ENCODE measurements at places on chromosomes 16 and 17.

DNA sequence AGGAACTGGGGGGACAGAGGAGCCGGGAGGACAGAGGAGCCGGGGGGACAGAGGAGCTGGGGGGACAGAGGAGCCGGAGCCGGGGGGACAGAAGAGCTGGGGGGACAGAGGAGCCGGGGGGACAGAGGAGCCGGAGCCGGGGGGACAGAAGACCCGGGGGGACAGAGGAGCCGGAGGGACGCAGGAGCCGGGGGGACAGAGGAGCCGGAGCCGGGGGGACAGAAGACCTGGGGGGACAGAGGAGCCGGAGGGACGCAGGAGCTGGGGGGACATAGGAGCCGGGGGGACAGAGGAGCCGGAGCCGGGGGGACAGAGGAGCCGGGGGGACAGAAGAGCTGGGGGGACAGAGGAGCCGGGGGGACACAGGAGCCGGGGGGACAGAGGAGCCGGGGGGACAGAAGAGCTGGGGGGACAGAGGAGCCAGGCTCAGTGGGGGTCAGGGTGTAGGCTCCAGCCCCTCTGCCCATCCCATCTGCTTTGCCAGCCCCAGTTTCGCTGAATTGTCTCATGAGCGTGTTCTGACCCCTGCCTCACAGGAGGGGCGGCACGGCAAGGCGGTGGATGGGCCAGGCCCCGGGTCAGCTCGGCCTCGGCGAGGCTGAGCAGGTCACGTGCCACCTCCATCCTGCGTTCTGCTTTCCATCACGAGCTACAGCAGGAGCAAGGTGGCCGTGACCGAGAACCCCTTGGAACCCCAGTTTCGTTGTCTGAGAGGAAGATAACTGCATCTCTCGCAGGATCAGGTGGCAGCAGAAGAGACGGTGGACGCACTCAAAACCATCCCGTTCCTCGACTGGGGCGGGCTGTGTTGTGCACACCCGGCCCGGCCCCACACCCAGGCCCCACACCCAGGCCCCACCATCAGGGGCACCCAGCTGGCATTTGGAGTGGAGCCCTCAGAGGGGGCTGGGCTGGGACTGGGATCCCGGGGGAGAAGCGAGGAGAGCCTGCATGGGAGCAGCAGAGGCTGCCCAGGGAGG is 26.1 kb upstream of the CBFA2T3 start:
- DNase-seq, result no peak

DNA sequence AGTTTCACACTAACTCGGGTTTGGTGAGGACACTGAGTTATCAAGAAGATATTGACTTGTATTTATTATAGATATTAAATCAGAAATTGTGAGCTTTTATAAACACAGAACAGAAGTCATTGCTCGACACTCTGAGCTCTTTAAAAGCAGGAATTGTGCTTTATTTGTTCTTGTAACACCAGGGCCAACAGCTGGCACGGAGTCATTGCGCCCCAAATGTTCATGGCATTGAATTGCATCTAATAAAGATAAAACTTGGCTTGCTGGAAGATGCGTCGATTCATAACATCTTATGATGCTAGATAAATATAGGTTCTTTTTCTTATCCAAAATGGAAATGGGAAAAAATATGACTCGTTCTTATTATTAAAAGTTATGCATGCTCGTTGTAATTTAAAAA is 11.8 kb upstream of the MLYCD start:
- DNase-seq, result no peak

DNA sequence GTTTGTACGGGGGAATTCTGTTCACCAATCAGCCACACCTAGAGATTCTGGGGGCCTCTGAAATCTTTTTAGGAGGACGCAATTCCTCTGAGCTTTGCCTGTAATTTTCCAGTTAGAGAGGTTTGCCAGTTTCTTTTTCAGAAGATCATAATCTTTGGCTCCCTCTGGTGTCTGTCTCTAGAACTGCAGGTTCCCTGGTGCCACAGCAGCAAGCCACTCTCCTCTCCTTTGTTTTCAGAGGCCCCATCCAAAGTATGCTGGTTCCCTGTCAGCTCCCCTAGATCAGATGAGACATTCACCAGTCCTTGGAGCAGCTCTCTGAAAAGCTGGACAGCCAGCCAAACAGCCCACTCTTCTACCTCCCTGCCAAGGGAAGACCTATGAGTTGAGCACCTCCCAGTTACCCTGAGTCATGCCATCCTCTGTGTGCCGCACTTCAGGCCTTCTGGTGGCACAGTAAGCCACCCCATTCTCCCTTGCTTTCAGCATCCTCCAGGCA is 36.1 kb downstream of the RNF112 start:
- DNase-seq, result peak; percentile 47

GRCh38 chr16:81496321-81496720 is 51.7 kb downstream of the CMIP start:
- no peak for DNase-seq
